ENCODE measurements at places on chromosomes 7 and 10. TPM values are rescaled to one million over a fixed set of nuclear protein-coding genes. Genes with fewer than 3 reads are reported as not detected.

The CXCL12 gene
- polyA plus RNA-seq, result 49.2 TPM

The BMPR1A gene
- 36.6 TPM for polyA plus RNA-seq

The LAMB1 gene
- 233 TPM for polyA plus RNA-seq

The SNX13 gene
- polyA plus RNA-seq, result 16.8 TPM

The H2BK1 gene
- not detected for polyA plus RNA-seq

The CCDC136 gene
- polyA plus RNA-seq, result 27.3 TPM

The DENND11 gene
- polyA plus RNA-seq, result 7.4 TPM

The MAT1A gene
- polyA plus RNA-seq, result 0.37 TPM

The BRAT1 gene
- polyA plus RNA-seq, result 30.9 TPM
